ENCODE measurements at places on chromosomes 7 and 10.

DNA sequence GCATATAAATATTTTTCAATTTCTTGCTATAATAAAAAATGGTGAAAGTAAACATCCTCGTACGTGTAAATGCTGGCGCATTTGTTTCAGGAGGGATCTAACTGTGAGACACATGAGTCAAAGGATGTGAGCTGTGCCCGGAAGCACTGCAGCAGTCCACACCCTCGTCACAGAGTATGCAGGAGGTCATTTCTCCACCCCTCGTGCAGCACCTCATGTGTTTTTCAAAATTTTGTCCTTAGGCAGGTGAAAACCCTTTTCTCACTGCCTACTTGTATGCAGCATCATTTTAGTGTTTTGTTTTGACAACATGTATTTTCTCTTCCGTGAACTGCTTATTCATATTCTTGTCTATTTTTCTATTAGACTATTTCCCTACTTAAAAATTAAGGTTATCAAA lies 162.7 kb downstream of the AVL9 start:
- no peak for DNase-seq

DNA sequence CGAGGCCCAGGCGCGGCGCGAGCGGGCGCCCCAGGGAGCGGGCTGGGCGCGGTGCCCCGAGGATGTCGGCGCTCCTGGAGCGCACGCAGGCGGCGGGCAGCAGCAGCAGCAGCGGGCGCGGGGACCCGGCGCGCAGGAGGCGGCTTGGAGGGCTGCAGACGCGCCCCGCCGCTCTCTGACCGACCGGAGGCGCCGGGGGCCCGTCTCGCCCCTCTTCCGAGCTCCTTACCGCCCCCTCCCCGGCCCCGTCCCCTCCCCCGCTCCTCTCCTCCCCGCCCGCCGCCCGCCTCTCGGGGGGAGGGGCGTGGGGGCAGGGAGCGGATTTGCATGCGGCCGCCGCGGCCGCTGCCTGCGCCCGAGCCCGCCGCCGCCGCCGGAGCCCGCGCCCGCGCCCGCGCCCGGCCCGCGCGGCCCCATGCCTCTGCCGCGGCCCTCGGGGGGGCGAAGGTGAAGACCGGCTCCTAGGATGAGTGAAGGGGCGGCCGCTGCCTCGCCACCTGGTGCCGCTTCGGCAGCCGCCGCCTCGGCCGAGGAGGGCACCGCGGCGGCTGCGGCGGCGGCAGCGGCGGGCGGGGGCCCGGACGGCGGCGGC lies at the start of gene NRG3:
Gene NRG3, plus strand, starts transcription at position 320 of the 592 bp plus-strand sequence.
- no peak for DNase-seq

DNA sequence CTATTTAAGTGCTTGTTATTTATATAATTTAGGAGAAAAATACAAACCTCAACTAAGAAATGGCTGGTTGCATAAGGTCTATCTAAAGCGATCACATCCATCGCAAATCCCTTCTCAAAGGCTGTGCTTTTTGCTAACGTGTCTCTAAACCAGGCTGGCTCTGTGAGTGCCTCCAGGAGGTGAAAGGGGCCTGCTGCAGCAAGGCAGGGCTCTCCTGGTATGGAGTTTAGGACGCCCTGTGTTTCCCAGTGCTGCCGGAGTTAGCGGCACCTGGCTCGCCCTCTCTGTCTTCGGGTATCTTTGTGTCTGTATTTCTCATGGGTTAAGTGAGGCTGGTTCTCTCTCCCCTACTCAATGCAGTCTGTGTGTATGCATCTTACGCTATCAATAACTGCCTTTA lies 68.4 kb upstream of the ATP6V0A4 start:
- no peak for DNase-seq

- DNase-seq, result no peak
These were observed 56.0 kb upstream of the ARHGAP21 start for GRCh38 chr10:24779737-24780136.

DNA sequence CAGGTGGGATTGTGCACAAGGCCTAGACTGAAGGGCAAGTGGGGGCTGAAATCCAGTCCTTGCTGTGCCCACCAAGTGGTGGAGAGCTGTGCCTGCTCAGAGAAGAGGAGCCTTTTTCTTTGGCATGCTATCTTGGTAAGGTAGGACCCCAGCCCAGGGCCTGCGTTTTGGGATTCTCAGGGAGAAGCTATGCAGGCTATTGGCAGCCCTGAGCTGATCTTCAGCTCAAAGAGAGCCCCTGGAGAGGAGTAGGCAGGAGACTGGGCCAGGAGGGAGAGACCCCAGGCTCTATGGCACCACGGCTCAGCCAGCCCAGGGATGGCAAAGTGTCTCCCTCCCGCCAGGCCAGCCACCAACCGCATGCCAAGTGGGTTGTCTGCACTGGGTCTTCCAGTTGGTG lies 119.2 kb upstream of the PCBD1 start:
- no peak for DNase-seq

DNA sequence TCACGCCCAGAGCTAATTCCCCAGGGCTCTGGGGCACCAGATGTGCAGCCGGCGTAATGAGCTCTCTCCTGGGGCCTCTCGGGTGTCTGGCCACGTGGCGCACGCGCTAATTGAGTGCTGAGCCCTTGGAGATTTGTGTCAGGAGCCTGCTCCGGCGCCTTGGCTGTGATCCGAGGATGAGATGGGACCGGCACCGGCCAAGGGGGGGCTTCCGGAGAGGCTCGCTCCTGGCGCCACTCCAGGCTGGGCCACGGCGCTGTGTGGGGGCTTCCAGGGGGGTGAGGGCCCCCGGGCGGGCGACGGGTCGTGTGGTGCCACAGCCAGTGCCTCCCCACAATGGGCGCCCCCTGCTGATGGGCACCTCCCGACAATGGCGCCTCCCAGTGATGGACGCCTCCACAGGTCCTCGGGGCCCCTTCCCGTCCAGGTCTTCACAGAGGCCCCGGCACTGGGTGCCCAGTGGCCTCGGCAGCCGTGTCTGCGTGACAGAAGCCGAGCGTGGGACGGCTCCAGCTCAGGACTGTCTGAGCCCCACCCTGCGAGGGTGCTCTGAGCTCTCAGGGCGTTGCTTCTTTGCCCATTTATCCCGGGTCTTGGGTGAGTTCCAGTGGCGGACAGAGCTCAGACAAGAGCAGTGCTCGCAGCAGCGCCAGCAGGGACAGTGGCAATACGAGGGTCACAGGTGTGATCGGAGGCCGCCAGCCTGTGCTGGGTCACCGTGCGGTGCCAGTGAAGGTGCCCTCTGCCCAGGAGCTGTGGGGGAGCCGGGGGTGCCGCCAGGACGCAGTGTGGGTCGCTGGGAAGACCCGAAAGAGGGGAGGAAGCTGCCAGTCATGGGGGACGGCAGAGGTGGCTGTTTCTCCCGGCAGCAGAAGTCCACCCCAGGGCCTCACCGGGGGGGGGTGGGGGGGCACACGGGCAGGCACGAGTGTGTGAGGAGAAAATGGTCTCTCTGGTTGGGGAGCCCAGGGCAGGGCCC lies 8.2 kb upstream of the NKX6-2 start:
- peak; percentile 94 for DNase-seq

GRCh38 chr7:25831062-25831691 lies 320.8 kb upstream of the NFE2L3 start:
- DNase-seq, result no peak

DNA sequence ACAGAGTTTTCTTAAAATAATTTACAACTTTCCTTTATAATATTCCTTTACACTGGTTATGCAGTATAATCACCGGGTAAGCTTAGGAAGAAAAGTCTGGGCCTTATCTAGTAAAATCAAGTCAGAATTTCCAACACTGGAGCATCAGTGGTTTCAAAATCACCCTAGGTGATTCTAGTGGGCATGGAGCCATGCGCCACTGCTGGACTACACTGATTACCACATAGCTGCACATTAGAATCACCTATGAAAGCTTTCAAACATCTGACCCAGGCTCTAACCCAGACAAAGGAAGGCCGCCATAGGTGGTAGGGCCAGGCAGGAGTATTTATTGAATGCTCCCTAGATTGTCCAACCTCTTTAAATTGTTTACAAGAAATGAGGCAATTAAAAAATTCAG lies 52.0 kb downstream of the NSUN6 start:
- no peak for DNase-seq
